ENCODE measurements at places on chromosomes 5 and 9. TPM values are rescaled to one million over a fixed set of nuclear protein-coding genes. Genes with fewer than 3 reads are reported as not detected.

DNA sequence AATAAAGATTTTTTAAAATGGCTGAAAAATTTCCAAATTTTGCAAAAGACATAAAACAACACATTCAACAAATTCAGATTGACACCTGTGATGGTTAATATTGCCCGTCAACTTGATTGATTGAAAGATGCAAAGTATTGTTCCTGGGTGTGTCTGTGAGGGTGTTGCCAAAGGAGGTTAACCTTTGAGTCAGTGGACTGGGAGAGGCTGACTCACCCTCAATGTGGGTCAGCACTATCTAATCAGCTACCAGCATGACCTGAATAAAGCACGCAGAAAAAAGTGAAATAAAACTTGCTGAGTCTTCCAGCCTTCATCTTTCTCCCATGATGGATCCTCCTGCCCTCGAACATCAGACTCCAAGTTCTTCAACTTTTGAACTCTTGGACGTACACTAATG is 868.0 kb upstream of the CTNND2 start:
- no peak for DNase-seq
- H3K27ac ChIP-seq = no peak overlapping the region
- no peaks in the 10 kb centered on the region for H3K4me1 ChIP-seq
- H3K27me3 ChIP-seq = no peaks in the 10 kb centered on the region

DNA sequence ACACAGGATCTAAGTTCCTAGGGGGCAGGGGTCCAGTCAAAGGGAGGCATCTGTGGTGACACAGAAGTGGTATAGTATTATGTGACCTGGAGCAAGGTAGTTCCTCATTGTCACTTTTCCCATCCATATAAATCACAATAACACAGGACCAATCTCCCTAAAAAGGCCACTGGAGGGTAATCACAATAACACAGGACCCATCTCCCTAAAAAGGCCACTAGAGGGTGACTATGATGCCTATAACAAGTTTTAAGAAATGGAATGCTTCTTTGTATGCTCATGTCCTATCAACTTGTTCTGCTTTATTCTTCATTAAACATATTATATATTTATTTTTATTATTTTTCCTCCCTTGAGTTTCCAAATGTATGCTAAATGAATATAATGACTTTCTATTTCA is 254.6 kb downstream of the ASTN2 start:
- no peaks in the 10 kb centered on the region for H3K27me3 ChIP-seq
- H3K27ac ChIP-seq = no peak overlapping the region
- no peaks in the 10 kb centered on the region for H3K4me1 ChIP-seq
- no peak overlapping the region for H3K4me3 ChIP-seq
- DNase-seq = no peak

DNA sequence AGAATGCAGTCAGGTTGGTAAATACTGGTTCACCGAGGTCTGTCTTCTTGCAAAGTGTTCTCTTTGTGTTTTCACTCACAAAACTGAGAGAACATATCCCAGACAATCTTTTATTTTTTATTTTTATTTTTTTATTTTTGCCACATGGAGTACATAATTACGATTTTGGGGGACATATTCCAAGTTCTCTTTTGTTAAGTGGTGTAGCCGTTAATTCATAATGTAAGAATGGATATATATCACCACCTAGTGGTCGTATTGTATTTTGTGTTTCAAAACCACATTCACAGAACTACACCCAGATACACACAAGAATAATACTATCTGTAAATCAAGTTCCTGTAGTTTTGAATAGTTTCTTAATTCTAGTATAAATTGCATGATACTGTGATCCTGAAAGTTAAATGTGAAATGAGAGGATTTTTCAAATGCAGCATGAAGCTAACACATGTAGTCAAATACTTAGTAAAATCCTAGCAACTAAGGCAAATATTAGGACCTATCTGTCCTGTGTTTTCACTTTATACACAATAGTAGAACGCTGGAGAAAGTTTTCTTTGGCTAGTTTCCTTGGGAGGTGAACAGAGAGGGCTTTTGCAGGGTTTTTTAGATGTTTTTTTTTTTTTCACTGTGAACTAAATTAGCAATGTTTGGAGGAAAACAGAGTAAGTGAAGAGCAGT is 92.7 kb downstream of the VCAN start:
- peaks cover 13% of the 10 kb centered on the region for H3K27me3 ChIP-seq
- no peaks in the 10 kb centered on the region for H3K4me1 ChIP-seq
- H3K27ac ChIP-seq = no peak overlapping the region
- no peaks in the 10 kb centered on the region for H3K36me3 ChIP-seq
- DNase-seq = no peak

DNA sequence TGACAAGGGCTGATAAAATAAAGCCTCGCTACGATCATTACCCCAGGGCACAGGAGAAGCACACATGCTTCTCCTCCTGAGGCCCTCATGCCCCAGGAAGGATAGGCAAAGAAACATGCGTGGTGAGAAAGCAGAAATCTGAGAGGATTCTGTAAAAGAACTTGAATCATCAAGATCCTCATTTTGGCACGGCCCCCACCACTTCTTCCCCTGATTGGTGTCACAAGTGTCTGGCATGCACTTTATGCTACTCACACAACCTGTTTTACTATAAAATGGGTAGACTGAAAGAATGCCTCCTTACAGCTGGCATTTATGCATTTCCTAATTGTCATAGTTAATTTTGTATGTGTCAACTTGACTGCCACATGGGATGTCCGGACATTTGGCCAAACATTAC is 32.1 kb downstream of the PCA3 start:
- H3K36me3 ChIP-seq = no peaks in the 10 kb centered on the region
- no peak for DNase-seq
- no peaks in the 10 kb centered on the region for H3K4me1 ChIP-seq
- H3K27me3 ChIP-seq = peaks cover 6% of the 10 kb centered on the region
- H3K27ac ChIP-seq = no peak overlapping the region

Gene PIP5KL1
- total RNA-seq = 2.5 TPM

GRCh38 chr9:89410022-89410421 is 87.9 kb downstream of the SEMA4D start:
- DNase-seq = peak; percentile 35
- peak overlapping the region; percentile 95 for H3K27ac ChIP-seq
- peaks cover 94% of the 10 kb centered on the region for H3K4me1 ChIP-seq
- H3K27me3 ChIP-seq = no peaks in the 10 kb centered on the region

Gene RETREG1
- total RNA-seq = 31.7 TPM

GRCh38 chr5:77182367-77182766 is 28.1 kb upstream of the PDE8B start:
- H3K27ac ChIP-seq = no peak overlapping the region
- DNase-seq = no peak
- H3K27me3 ChIP-seq = peaks cover 34% of the 10 kb centered on the region
- no peaks in the 10 kb centered on the region for H3K36me3 ChIP-seq
- H3K4me3 ChIP-seq = no peak overlapping the region

GRCh38 chr5:124287813-124288212 is 458.6 kb downstream of the ZNF608 start:
- DNase-seq = no peak
- no peaks in the 10 kb centered on the region for H3K4me1 ChIP-seq
- H3K27ac ChIP-seq = no peak overlapping the region
- no peaks in the 10 kb centered on the region for H3K36me3 ChIP-seq
- H3K27me3 ChIP-seq = no peaks in the 10 kb centered on the region

Gene PCAT7
- not detected for total RNA-seq

All from activated CD8-positive, alpha-beta T cell treated with anti-CD3 and anti-CD28 coated beads for 36 hours (primary cell).